Activated T-helper 2 cell treated with anti-CD3 and anti-CD28 coated beads, Interferon-gamma antibody, Interleukin-2, Interleukin-4, amounts not matched to agents 10 μg/mL and 5 μg/mL and 100 μg/mL, durations not matched to agents 14 hours and 24 hours and 36 hours (primary cell): ENCODE measurements at places on chromosomes 5 and 9. TPM values are rescaled to one million over a fixed set of nuclear protein-coding genes. Genes with fewer than 3 reads are reported as not detected.

Gene DMRTA1
- total RNA-seq: not detected in 2 replicates

Gene UCK1
- total RNA-seq: 22.4 and 24.9 TPM in 2 replicates

Gene C5orf24
- total RNA-seq: 36.0 and 40.5 TPM in 2 replicates

DNA sequence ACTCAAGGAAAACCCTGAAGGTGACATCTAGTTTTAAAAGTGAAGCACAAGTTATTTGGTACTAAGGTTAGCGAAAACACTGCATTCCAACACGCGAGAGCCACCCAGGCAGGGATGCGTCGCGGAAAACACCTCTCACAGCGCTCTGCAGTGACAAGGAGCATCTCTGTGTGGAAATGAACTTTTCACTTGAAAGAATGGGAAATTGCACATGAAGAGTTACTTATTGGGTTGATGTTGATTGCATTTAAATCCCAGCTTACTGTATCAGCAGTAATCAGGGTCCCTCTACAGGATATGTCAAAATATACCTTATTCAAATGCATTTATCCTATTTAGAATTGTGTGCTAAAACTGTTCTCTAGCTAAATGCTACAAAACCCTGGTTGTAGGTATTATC lies 144.4 kb downstream of the BNC2 start:
- DNase-seq: no peak

DNA sequence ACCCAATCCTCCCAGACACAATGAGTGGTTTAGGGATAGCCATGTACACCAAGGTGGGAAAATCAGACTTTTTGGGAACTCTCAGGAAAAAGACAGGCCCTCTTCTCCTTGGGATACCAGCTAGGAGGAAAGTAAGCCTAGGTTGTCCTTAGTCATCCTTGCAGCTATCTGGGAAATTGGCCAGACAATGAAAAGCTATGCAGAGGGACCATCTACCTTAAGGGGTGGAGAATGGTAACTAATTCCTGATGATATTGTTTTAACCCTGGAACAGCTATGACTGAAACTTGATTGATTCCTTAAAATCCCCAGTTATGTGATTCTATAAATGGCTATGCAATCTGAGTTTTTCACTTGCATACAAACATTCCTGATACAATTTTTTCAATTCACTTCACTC lies 88.9 kb upstream of the BNC2 start:
- no peak for DNase-seq

DNA sequence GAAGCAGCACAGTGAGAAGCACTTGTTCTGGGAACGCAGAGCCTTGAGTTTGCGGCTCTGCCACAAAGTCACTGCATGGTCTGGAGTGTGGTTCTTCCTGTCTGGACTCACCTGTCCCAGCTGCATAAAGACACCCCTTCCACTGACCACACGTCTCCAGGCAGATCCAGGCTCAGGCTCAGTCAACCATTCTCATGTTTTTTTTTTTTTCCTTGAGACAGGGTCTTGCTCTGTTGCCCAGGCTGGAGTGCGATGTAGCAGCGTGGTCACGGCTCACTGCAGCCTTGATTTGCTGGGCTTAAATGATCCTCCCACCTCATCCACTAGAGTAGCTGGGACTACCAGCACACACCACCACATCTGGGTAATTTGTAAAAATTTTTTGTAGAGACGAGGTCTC lies 102.9 kb upstream of the KLF4 start:
- no peak for DNase-seq

Gene GMCL2
- total RNA-seq: not detected in 2 replicates

GRCh38 chr9:133897675-133898074 lies 94.4 kb downstream of the VAV2 start:
- no peak for DNase-seq

GRCh38 chr5:145203193-145203592 lies 631.9 kb downstream of the PRELID2 start:
- DNase-seq: no peak
